Renal cortex interstitium (tissue), 15 donors: ENCODE measurements at places on chromosomes 13 and 19. TPM values are rescaled to one million over a fixed set of nuclear protein-coding genes. Genes with fewer than 3 reads are reported as not detected.

Gene OCEL1
- 20.3 TPM for polyA plus RNA-seq

Gene CDX2
- not detected for polyA plus RNA-seq

Gene DCT
- 0.26 TPM for polyA plus RNA-seq

Gene RYR1
- 7.1 TPM for polyA plus RNA-seq

Gene GAPDHS
- polyA plus RNA-seq, result not detected

GRCh38 chr13:41061914-41062837 lies 867 bp downstream of the WBP4 start:
- peak; percentile 56 for DNase-seq

- DNase-seq, result no peak
Observed at GRCh38 chr13:52029569-52029968, 5.1 kb downstream of the UTP14C start.

- no peak for DNase-seq
Observed at GRCh38 chr19:42531313-42531712, 3.0 kb upstream of the CEACAM1 start.

DNA sequence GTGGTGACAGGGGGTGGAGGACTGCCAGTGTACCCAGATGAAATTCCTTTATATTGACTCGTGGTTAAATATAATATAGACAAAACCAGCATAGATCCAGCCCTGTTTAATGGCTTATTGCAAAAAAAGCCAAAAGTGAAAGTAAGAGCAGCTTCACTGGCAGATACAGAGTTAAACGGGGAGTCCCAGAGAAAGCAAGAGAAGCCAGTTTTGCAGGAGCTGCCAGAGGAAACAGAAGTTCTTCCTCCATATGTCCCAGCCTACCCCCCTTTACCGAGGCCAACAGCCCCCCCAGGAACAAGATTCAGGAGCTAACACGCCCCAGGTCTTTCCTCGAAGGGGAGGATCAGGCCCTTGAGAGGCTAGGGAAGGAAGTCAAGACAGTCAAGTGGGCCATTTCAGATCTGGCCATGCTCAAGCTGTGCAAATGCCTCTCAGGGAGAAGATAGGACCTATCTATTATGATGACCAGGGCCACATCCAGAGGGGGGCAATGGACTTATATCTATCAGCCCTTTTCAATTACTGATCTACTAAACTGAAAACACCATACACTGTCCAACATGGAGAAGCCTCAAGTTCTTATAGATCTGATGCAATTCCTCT lies 47.2 kb upstream of the ZNF737 start:
- DNase-seq, result no peak

DNA sequence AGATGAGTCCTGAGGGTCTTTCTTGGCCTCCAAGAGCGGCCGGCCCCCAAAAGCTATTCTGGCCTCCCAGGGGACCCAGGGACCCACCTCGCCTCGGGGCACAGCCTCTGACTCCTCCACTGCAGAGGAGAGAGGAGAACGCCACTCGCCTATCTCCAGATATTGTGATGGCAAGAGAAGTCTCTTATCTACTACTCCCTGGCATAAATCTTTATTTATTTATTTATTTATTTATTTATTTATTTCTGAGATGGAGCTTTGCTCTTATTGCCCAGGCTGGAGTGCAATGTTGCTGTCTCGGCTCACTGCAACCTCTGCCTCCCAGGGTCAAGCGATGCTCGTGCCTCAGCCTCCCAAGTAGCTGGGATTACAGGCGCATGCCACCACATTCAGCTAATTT lies 11.0 kb downstream of the SLC7A9 start:
- no peak for DNase-seq

GRCh38 chr13:51614350-51614786 lies 30.1 kb downstream of the WDFY2 start:
- no peak for DNase-seq

DNA sequence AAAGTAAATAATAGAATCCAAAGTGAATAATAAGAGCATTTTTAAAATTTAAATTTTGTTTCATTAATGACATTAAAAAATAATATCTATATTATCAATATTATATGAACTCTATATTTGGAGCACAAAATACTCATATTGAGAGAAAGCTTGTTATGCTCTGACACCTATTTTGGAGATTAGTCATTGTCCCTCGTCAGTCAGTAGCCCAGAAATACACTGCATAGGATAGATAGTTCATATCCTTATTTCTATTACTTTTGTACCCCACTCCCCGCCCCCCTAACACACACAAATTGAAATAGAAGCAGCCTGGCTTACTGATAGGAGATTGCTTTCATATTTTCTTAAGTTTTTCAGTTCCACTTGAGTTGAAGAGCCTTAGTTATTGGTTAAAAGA lies 652.8 kb downstream of the PCDH9 start:
- no peak for DNase-seq

- DNase-seq, result no peak
Observed at GRCh38 chr13:100608906-100609305, 20.3 kb upstream of the GGACT start.

DNA sequence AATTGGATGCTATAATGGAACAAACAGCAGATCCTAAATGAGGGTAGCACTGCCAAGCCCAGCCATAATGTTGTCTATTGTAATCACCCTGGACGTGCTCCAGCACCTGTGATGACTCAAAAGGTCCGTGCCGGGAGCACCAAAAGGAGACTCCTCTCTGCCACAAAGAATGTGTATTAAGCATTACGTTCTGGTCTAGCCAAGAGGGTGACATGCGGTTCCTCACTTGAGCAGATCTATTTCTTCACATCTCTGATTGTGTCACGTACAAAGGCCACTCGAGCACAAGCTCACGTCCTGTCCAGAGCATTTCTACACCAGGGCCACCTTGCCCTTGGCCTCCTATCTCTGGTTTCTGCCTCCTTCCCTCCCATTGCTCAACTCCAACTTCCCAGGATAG lies 219.9 kb upstream of the IRS2 start:
- no peak for DNase-seq

- DNase-seq, result no peak
Observed at GRCh38 chr19:455851-456546, 4.8 kb downstream of the SHC2 start.

DNA sequence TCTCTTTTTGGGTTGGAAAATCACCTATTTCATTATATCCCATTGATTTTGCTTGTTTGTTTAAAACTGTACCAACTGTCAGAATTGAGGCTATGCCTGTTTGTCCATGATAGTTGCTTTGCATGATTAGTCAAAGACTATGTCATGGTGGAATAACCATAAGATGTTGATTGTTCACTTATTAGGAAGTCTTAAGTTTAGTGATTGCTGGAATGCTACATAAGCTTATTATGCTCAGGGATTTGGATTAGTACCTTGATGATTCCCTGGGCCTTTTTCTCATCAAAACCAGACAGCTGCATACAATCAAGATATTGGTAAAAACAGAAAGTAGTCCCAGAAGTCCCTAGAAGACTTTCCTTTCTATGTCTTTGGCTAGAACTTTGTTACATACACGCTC lies 954.7 kb downstream of the PCDH9 start:
- no peak for DNase-seq

GRCh38 chr13:22915442-22916082 lies 265.2 kb upstream of the SGCG start:
- peak; percentile 32 for DNase-seq

- no peak for DNase-seq
Observed at GRCh38 chr13:24688950-24689349, 8.7 kb downstream of the ATP12A start.

- DNase-seq, result no peak
Observed at GRCh38 chr19:44512326-44513298, 12.3 kb upstream of the ZNF180 start.

DNA sequence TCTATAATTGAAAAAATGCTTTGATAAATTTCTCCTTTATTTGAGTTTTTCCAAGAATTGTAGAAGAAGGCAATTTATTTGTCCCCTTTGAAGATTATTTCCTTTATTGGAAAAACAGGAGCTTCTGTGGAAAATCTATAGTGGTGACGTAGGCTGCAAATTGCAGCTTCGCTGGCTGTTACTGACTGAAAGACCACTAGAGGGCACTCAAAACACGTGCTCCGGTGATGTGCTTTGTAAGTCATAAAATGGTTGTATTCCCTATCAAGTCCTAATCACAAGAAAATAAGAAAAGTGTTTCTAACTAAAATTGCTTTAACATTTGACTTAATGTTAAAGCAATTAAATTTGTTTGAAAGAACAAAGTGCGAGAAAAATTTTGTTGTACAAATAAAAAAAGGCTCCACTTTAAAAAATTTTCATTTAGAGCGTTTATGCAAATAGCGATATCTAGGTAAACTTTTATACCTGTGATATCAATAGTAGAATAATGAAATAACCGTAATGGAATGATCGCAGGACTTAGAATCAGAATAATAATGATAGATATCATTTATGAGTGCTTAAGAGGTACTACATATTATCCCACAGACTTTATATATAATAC lies 638.2 kb upstream of the SPRY2 start:
- peak; percentile 36 for DNase-seq

DNA sequence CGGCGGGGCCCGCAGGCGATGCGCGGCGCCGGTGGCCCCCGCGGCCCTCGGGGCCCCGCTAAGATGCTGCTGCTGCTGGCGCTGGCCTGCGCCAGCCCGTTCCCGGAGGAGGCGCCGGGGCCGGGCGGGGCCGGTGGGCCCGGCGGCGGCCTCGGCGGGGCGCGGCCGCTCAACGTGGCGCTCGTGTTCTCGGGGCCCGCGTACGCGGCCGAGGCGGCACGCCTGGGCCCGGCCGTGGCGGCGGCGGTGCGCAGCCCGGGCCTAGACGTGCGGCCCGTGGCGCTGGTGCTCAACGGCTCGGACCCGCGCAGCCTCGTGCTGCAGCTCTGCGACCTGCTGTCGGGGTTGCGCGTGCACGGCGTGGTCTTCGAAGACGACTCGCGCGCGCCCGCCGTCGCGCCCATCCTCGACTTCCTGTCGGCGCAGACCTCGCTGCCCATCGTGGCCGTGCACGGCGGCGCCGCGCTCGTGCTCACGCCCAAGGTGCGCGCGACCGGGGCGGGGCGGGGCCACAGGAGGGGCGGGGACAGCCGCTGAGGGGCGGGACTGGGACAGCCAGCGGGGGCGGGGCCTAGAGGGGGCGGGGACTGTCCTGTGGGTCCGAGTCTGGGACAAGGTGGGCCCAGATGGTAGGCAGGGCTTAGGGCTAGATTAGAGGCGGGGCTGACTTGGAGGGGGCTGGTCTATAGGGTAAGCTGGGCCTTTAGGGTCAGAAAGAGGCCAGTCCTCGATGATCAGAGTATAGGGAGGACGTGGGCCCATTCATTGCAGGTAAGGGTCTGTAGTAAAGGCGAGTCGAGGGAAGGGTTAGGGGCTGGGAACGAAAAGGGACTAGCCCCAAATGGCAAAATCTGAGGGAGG lies 5.1 kb downstream of the GRIN2D start:
- no peak for DNase-seq

GRCh38 chr19:28446511-28446910 lies 766.4 kb downstream of the UQCRFS1 start:
- no peak for DNase-seq

- no peak for DNase-seq
Observed at GRCh38 chr13:46896341-46897137, at the start of gene HTR2A. HTR2A (minus strand) TSS chr13:46897053; CDS start chr13:46895906, 1,147 bp downstream.

DNA sequence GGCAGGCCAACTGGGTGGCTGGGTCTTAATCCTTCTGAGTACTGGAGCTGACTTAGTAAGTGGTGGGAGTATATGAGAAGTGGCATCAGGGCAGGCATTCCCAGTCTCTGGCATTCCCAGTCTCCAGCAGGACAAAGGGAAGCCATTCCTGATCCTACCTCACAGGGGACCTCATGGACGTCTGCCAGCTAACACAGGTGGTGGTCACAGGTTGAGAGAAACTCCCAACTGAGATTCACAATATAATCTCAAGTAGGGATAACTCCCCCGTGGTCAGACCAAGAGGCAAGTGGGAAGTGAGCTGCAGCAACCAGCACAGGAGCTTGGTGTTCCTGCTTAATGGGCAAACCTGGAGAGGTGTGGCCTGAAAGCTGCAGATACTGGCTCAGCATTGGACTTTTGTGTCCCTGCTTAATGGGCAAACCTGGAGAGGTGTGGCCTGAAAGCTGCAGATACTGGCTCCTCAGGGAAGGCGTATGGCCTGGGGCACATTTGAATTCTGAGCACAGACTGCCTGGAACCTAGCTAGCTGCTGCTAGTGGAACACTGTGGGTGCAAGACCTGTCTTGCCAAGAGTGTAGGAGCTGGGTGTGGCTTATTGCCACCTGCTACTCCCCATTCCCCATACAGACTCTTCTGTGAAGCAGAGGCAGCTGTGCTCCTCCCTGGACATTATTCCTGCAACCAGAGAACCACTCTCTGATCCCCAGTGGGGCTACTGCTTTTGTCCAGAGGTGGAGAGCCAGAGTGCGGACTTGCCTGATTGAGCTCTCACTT lies 25.9 kb upstream of the OR10H2 start:
- no peak for DNase-seq

DNA sequence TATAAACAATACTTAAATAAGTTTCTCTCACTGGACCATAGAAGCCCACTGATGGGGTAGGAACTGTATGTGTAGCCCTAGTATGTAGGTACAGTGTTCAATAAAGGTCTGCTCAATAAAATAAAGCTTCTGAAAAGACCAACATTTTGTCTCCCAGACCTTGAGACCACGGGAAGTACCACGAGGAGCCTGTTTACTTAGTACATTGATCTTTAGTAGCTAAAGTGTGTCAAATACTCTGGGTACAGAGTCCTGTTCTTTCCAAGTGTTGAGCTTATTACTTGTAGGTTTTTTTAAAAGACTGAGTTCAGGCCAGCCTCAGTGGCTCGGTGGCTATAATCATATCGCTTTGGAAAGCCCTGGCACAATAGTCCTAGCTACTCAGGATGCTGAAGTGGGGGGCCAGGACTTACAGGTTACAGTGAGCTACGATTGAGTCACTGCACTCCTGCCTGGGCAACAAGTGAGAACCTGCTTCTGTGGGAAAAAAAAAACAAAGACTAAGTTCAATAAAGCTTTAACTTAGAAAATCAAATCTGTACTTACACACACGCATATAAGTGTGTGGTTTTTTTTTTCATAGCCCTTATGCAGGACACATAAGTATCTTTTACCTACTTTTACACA lies 3.4 kb downstream of the MTRF1 start:
- no peak for DNase-seq

DNA sequence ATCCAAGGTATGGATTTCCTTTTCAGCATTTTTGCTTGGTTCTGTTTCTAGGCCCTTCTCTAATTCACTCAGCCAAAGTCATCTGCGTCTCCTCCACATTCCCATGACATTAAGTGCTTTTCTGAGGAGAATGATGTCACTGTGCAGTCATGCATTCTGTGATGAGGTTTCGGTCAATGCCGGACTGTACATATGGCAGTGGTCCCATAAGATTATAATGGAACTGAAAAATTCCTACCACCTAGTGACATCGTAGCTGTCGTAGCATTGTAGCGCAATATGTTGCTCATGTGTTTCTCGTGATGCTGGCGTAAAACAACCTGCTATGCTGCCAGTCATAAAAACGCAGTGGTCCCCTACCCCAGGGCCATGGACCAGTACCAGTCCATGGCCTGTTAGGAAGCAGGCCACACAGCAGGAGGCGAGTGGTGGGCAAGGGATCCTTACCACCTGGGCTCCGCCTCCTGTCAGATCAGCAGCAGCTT lies 63.4 kb upstream of the TNFRSF19 start:
- peak; percentile 74 for DNase-seq
